ENCODE measurements at places on chromosomes 5 and 9.

DNA sequence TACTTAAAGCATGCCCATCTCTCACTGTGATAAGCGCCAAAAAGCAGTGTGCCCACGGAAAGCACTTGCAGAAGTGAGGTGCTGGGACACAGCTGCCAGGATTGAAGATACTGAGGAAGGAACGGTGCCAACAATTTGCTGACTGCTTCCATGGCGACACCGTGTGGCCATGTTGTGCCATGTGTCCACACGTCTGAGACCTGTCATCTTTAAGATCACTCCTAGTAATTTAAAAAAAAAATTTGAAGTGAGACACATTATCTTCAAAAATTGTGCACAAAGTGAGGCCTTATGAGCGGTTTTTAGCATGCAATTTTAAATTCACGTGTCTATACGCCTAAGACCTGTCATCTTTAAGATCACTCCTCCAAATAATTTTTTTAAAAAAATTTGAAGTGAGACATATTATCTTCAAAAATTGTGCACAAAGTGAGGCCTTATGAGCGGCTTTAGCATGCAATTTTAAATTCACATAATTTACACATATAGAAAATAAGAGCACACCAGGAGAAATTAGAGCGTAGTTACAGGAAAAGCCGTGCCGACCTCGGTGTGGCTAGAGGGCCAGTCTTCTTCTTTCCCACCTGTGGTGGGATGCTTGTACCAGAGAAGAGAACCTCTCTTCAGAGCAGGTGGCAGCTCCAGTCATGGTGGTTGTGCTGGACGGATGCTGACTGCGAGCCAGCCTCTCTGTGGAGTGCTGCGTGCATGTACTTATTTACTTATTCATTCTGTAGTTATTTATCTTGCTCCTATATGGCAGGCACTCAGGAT lies 21.4 kb upstream of the FLT4 start:
- no peak for DNase-seq

DNA sequence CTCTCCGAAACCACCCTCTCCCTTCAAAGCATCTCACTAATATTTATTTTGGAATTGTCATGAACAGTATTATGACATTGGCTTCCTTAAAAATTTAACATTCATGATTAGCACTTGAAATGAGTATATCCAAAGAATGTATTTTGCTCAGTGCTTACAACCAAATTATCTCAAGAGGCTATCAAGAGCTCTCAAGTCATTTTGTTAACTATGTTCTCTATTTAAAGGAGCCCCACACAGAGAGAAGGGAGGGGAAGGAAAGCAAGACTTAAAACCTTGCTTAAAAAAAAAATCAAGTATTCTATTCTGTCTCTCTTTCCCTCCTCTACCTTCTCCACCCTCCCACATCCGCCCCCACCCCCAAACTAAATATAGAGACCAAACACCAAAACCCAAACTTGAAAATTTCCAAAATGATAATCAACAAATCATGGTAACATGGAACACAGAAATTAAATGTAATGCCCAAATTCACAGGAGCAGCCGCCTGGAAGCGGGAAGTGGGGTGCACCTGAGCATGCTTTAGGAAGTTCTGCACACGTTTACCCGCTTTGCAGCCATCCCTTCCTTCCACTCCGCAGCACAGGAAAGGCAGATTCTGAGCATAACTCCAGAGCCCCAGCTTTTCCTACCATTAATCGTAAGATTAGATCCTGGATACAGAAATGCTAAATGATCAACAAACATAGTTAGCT lies 66.9 kb downstream of the EBF1 start:
- no peak for DNase-seq

- peak; percentile 72 for DNase-seq
Measured at GRCh38 chr5:168136340-168136739, 155.1 kb upstream of the WWC1 start.

DNA sequence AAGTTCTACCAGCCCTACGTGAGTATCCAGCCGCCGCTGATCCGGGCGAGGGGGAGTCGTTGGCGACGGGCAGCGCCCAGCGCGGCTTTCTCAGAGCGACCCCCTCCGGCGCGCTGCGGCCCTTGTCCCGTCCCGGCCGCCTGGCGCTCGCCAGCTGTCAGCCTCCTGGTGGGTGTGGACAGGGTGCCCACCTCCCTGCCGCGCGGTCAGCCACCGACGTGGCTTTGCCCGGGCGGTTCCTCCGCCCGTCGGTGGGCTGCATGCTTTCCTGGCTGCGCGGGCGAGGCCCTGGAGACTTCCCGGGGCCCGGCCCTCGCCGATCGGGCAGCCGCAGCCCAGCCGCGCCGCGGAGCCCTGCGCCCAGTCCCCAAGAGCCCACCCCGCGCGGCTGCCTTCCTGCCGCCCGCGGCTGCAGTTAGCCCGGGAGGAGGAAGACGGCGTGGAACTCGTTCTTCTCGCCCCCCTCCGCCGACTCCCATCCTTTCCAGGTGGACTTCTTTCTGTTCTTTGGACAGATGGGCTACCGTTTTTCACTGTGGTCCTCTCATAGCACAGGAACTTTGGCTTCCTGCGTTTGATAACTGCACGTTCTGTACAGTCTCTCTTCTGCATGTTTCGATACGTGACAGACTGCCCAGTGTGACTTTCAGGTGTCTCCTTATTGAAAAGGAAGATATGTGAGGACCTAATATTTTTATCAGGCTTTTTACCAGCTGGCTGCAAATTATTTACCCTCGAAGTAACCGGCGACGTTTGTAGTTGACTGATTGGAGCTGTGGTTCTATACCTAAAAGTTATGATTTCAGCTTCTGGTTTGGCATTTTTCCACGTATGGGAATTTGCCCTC lies 577 bp downstream of the AP3S1 start:
- DNase-seq = no peak

DNA sequence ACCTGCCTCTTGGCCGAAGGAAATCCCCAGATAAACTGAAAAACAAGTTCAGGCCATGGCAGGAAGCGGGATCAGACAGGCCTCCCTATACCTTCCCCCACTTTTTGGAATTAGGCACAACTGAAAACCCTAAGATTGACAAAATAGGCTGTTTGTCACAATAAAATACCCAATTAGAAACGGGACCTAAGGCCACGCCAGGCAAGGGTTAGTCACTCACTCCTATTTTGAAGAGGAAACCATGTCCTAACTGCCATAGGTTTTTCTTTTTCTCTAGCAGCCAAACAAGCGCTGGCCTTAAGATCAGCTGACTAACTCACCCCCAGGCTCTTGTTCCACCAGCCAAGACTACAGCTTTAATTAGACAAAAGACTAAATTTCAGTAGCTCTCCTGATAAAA lies 11.9 kb downstream of the FBP2 start:
- DNase-seq = no peak

DNA sequence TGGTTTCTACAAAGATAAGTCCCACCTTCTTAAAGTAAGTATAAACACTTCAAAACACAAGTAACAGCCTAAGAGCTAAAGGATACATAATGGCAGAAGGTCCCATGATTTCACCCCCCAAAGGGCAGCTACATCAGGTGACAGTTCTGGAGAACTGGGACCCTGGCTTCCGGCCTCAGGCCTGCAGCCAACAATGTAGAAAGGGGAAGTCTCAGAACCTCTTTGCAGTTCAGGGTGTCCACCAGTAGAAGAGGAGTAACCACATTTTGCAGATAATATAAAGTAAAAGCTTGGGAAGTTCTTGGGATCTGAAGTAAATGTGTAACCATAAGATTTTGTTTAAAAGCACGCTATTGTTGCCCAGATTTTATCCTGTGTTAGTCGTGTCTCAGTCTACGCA lies 267.4 kb upstream of the VLDLR start:
- DNase-seq = no peak

All from left lobe of liver (tissue), 2 donors.